ENCODE measurements at places on chromosomes 12 and 14.

DNA sequence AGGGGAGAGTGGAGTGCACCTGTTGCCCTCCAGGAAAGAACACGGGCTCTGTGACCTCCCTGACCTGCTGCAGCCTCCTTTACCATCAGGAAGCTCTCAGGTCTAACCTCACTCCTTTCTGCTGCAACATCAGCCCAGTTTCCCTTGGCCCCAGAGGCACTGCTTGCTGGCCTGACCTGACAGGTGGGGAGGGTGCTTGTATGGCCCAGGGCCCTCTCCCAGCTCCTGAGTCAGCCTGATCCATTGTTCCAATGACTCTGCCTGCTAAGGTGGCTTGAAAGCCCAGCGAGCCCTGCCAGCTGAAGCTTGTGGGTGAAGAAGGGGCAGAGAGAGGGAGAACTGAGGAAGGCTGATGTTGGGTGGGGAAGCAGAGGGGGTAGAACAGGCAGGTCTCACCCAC lies 13.2 kb upstream of the KRT78 start:
- no peak for DNase-seq

DNA sequence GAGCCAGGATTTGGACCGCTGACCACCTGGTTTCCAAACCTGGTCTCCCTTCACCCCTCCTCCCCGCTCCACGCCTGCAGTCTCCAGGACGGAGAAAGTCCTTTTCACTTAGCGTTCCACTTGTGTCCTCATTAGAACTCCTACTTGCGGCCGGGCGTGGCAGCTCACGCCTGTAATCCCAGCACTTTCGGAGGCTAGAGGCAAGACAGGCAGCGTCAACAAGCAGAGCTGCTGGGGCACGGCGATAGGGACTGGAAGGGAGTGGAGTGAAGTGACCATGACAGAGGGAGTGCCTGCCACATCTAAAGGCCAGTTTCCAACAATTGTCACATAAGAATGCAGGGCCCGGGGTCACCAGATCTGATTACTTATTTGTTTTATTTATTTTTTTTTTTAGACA lies 132.5 kb upstream of the NCOR2 start:
- no peak for DNase-seq

DNA sequence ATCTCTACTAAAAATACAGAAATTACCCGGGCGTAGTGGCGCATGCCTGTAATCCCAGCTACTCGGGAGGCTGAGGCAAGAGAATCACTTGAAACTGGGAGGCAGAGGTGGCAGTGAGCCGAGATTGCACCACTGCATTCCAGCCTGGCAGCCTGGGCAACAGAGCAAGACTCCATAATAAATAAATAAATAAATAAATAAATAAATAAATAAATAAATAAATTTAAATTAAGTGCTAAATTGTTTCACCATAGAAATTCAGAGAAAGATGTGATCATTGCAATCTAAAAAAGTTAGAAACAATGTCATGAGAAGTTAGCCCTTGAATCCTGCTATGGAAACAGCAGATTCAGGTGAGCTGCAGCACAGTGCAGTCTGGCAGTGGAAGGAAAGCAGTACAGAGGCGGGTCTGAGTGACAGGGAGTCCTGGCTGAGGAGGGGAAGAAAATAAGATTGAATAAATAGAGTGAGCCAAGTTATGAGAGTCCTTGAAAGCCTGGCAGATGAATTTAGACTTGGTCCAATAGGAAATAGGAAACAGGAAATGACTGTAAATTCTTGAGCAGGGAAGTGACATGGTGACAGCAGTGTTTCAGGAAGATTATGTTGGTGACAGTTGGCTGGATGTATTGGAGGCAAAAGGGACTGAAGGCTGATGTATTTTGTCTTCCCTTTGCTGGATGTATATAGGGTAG lies 241.5 kb downstream of the GXYLT1 start:
- no peak for DNase-seq

DNA sequence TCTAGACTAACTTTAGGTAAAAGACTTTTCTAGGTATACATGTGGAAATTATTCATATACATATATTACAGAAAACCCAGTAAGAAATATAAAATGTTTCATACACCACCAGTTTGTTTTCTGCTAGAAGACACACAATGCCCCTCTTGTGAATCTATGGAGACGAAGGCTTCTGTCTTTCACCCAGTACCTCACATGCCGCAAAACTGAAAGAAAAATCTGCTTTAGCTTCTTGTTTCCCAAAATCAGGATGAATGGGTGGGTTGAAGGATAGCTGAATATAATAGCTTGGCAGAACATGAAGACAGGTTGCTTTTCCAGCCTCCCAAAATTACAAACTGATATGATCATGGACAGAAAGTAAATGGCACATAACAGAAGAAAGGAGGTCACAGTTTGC lies 1.3 kb downstream of the TAS2R30 start:
- DNase-seq: no peak

- peak; percentile 72 for DNase-seq
Measured at GRCh38 chr12:64890873-64891468, 66.5 kb downstream of the TBC1D30 start.

DNA sequence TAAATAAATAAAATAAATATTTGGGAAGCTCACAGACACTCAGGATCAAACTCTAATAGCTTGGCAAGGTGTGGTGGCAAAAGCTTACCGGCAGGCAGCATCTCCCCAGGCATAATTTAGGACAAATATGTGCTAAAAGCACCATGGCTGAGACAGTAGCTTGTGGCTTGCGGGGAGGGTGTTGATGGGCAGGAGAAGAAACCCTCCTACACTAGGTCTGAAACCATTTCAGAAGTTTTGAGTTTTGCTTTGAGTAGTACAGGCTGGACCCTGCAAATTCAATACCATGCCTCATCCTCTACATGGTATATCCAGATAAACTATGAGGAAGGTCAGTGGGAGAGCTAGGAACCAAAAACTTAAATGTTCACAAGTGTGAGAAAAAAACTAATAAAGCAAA lies 33.1 kb downstream of the MAP3K9 start:
- DNase-seq: no peak

GRCh38 chr14:102659797-102660196 lies 67.3 kb downstream of the RCOR1 start:
- DNase-seq: no peak

GRCh38 chr14:77955816-77956484 lies 156.0 kb downstream of the ADCK1 start:
- no peak for DNase-seq

DNA sequence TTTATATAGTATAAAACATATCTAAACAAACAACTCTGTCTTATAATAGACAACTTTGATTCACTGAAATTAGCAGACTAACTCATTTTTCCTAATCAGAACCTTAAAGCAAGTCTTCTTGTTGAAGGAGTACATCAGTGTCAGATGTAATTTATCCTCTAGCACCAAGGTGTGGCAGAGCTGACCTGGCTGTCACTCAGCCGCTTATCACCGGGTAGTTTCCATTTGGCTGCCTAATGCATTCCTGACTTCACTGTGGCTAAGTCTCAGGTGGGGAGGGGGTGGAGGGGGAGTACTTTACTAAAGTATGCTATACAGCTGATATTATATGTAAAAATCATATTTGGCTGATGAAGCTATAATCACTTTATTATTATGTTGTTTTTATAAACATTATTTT lies 339.9 kb upstream of the RGS6 start:
- no peak for DNase-seq

DNA sequence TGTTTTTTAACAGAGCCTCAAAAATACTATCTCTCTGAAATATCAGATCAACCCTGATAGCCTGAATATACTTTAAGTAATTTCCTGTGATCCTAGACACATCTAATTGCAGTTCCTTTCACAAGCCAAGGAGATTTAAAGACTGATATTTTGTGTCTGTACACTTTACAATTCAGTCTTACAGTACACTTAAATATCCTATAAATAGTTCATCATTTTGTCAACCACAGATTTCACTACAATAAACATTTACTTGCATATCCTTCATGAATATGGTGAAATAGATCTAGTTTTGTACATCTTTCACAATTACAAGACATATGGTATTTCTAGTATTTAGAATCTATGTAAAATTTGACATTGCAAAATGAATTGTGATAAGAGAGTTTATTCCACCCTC lies 161.0 kb downstream of the PAX9 start:
- no peak for DNase-seq

GRCh38 chr12:123092866-123093265 lies 58.0 kb downstream of the PITPNM2 start:
- DNase-seq: no peak

GRCh38 chr14:53938136-53938837 lies 18.3 kb downstream of the BMP4 start:
- no peak for DNase-seq

Data from muscle of arm (tissue), 14 donors.